NCI-H524 (cell line): ENCODE measurements at places on chromosomes 3 and 15.

DNA sequence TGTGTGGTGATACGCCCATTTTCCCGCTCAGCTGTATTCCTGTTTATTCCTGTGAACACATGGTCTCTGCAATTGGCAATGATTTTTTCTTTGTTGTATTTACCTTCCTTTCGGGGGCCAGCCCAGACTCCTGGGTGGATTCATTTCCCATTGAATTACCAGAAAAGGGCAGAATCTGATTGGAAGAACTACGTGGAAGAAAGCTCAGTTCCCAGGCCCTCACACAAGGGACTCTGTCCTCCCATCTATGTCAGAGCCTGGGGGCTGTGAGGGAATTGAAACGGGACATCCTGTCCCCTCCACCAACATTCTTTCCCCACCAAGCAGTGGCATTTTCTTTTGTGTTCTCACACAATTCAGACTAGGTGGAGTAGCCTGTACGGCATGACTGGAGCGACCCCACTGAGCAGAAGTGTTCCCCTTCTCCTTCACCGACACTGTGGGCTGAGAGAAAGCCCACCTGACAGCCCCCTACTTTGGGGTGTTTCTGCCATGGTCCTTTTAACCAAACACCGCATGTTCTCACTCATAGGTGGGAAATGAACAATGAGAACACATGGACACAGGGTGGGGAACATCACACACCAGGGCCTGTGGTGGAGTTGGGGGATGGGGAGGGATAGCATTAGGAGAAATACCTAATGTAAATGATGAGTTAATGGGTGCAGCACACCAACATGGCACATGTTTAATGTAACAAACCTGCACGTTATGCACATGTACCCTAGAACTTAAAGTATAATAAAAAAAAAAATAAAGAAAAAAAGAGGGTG is 32.1 kb upstream of the RFTN1 start:
- no peak for DNase-seq

- no peak for DNase-seq
Measured at GRCh38 chr3:12148183-12148940, 10.3 kb downstream of the TIMP4 start.

GRCh38 chr15:92375057-92375456 is 18.6 kb upstream of the ST8SIA2 start:
- DNase-seq, result no peak

- DNase-seq, result no peak
Measured at GRCh38 chr3:191282251-191283185, 46.7 kb upstream of the CCDC50 start.

DNA sequence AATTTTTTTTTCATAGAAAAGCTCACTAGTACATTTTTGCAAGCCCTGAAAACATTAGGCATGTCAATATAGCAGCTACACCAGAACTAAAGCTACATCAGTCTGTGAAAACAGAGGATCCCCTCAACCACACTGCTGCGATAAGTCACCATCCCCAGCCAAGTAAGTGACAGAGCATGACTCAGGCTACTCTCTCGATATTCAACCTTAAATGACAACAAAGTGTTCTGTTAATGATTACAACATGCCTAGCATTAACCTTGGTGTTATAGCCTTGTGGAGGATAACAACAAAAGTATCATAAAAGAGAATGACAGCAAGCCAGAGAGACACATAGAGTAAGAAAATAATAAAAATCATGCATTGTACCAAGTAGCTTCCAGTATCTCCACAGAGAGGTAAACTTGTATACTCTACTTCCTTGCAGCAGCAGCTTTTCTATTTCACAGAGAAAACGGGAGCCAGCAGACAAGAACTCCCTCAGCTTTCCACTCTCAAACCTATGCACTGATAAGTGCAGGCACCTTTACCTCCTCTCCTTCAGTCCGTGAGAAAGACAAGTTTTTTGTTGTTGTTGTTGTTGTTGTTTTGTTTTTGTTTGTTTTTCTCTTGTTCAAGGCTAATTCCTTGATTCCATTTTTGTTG is 76.6 kb downstream of the GBE1 start:
- DNase-seq, result no peak

DNA sequence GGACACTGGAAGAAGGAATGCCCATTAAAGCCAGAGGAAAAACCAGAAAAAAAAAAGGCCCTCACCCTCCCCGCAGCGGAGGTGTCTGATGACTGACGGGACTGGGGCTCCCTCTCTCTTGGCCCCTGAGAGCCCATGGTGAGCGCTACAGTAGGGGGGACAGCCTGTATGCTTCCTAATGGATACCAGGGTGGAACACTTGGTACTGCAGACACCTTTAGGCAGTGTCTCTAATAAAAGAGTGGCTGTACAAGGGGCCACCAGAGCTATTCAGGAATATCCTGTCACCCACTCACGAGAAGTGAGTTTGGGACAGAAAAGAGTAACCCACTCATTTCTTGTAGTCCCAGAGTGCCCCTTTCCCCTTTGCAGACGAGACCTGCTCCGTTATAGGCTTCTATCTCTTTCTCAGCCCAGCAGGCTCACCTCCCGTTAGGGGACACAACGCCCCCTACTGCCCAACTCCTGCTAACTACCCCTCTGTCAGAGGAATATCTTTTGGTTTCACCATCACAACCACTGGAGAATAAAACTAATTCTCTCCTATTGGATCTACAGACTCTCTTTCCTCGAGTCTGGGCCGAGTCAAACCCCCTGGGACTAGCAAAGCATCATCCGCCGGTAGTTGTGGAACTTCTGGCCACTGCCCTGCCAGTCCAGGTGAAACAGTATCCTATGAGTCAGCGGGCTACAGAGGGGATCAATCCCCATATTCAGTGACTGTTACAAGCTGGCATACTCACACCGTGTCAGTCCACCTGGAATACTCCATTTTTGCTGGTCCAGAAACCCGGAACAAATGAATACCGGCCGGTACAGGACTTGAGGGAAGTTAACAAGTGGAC is 40.8 kb downstream of the ZBTB11 start:
- peak; percentile 42 for DNase-seq
